Activated B cell treated with CpG ODN at 0.5 μM for 24 hours (primary cell): ENCODE measurements at places on chromosomes 4 and X. TPM values are rescaled to one million over a fixed set of nuclear protein-coding genes. Genes with fewer than 3 reads are reported as not detected.

Gene TMPRSS11B
- not detected in 2 replicates for total RNA-seq

Gene VSIG4
- not detected in 2 replicates for total RNA-seq

Gene CT47A1
- not detected in 2 replicates for total RNA-seq

Gene RHOXF1
- not detected in 2 replicates for total RNA-seq

Gene MFSD8
- total RNA-seq: 30.8 and 31.1 TPM in 2 replicates

Gene EVC
- 0.16 and 0.76 TPM in 2 replicates for total RNA-seq

Gene SHOX
- total RNA-seq: not detected in 2 replicates

Gene ZXDA
- 9.2 and 9.8 TPM in 2 replicates for total RNA-seq

Gene NUDT10
- total RNA-seq: 0.27 and 0.31 TPM in 2 replicates

Gene ARAP2
- total RNA-seq: 55.7 and 59.1 TPM in 2 replicates

Gene NOX1
- not detected in 2 replicates for total RNA-seq

Gene TSPAN7
- total RNA-seq: not detected in 2 replicates

Gene WAS
- total RNA-seq: 101 and 102 TPM in 2 replicates

DNA sequence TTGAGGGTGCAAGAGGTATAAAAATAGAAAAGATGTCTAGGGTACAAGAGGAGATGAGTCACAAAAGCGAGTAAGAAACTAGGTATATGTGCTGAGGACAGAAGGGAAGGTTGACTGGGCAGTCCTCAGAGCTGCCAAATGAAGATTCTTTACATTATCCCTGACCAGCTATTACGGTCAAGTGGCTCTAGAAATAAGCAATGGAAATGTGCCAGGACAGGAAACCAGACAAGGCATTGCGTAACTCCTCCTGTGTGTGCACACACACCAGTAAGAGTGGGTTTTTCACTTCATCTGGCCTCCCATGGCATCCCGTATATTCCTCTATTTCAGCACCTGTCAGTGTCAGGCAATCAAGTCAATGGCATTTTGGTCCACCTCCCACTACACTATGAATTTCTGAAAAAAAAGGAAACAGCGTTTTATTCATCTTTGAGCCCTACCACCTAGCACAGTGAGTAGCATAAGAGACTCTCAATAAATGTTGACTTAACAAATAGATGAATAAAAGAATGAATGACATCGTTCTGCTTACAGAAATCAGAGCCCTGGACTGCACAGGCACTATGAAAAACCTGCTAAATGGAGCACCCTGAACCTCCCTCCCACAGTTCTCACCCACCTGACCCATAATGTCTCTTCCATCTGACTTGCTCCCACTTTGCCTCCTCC is 62.6 kb upstream of the KLF3 start:
- no peak for DNase-seq

DNA sequence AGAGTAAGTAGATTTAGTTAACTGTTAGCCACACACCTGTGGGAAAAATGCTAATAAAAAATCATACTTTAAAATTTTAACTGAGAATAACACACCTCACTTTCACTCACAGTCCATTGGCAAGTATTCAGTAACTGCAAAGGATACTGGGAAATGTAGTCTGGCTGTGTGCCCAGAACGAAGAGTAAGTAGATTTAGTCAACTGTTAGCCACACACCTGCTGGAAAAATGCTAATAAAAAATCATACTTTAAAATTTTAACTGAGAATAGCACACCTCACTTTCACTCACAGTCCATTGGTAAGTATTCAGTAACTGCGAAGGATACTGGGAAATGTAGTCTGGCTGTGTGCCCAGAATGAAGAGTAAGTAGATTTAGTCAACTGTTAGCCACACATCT is 178.4 kb upstream of the NWD2 start:
- DNase-seq: no peak

- DNase-seq: no peak
Measured at GRCh38 chrX:102840871-102841705, 96.0 kb upstream of the RAB40AL start.

DNA sequence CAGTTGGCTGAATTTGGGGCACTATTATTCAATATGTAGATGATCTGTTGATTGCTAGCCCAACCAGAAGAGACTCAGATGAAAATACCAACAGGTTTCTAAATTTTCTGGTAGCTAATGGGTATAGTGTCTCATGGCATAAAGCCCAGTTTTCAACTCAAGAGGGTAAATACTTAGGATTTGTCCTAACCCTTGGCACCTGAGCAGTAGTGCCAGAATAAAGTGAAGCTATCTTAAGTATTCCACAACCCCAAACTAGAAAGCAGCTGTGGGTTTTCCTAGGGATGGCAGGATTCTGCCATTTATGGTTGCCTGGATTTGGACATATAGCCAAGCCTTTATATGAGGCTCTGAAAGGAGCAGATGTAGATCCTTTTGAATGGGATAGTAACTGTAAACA is 119.0 kb downstream of the AGTR2 start:
- DNase-seq: no peak

DNA sequence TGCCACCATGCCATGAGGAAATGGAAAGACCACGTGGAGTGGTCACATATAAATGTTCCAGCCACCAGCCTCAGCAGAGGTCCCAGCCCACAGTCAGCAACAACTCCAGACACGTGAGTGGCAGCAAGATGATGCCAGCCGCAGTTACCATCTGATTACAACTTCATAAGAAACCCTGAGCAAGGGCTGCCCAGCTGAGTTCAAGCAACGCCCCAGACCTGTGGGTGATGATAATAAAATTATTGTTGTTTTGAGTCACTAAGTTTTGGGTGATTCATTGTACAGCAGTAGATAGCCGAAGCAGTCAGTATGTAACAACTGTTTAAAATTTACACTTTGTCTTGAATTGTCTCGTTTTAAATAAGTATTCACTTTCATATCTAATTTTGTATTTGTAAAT is 5.8 kb upstream of the CCNG2 start:
- no peak for DNase-seq

DNA sequence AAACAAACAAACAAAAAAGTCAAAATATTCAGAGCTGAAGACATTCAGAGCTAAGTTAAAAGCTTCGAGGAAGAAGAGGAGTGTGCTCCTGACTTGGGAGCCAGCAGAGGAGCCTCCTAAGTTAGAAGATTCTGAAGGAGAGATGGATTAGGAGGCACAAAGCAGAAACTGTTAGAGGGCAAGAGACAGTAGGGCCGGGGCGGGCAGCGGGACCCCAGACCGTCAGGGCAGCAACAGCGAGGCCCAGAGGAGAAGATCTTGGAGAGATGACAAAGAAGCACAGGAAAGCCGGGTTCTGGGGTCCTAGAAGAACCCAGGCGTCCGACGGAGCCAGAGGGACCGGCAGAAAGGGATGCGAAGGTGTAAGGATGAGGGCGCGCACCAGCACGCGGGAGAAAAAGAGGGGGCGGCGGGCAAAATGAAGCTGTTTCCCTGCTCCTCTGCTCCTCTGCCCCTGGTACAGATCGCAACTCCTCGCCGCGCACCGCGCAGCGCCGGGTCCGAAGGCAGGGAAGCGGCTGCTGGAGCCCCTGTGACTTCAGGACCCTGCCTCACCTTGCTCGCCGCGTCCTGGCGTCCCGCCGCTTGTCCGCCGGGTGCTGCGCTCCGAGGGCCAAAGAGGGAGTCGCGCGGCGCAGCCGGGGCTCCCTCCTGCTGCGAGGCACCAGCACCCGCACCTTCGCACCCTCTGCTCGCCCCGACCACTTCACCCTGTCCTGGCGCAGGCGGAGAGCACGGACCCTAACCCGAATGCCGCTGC is 477 bp downstream of the KLHL13 start:
- no peak for DNase-seq

GRCh38 chrX:73481521-73481920 is 34.7 kb downstream of the CDX4 start:
- DNase-seq: no peak

- DNase-seq: no peak
Measured at GRCh38 chr4:140799686-140800225, 43.6 kb upstream of the TBC1D9 start.

GRCh38 chr4:100929135-100929534 is 411.3 kb upstream of the EMCN start:
- no peak for DNase-seq

DNA sequence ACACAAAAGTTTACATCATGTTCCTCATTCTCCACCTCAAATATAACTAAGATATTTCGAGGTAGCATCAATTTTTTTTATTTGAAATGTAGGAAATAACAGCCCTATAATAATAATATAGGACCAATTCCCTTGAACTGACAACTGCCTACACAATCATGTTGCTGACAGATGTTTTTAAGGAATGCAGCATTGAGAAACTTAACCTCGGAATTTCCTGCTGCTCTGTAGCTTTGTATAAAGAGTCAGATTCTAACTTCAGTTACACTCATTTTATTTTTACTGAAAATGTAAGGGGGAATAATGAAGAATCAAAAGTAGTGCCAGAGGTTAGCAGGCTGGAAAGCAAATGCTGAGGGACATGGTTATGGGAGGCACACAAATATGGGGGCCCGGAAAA is 235.8 kb downstream of the RBMX2 start:
- DNase-seq: no peak

DNA sequence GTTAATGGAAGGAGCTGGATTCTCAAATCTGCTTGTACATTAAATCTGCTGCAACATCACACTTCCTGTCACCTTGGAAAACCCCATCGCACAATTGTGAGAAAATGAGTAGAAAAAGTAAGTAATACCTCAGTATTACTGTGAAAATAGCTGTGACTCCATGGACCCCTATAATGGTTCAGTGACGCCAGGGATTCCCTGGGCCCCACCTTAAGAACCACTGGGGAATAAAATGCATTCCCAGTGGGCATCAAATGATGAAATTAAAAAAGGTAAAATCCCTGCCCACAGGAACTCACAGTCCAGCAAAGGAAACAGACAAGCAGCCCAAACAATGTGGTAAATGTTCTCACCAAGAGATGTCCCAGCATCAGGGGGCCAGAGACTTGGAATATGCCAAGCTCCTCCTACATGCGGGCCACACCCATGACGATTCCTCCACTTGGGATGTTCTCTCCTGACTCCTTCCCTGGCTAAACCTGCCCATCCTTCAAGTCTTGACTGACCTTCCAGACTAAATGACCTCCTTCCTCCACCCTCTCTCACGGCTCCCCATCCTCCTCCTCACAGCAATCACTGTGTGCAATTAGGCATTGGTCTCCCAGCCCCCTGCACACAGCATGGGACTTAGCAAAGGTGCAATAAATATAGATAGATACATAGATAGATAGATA is 2.6 kb downstream of the EVC2 start:
- no peak for DNase-seq

GRCh38 chrX:120575379-120576114 is 14.8 kb upstream of the CUL4B start:
- no peak for DNase-seq

DNA sequence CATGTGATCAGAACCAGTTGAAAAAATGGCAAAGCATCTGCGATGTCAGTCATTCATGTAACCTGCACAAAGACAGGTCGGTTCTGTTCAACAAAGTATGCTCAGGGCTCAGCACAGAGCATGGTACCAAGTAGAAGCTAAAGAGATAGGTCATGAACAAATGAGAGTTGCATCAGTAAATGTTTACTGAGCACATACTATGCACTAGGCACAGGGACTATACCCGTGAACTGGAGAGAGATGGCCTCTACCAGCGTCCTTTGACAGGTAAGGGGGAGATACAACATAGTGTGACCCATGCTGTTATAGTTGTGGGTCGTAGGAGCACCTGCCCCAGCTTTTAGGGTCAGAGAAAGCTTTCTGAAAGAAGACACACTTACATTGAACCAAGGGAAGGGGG is 46.7 kb downstream of the PHKA2 start:
- DNase-seq: no peak

DNA sequence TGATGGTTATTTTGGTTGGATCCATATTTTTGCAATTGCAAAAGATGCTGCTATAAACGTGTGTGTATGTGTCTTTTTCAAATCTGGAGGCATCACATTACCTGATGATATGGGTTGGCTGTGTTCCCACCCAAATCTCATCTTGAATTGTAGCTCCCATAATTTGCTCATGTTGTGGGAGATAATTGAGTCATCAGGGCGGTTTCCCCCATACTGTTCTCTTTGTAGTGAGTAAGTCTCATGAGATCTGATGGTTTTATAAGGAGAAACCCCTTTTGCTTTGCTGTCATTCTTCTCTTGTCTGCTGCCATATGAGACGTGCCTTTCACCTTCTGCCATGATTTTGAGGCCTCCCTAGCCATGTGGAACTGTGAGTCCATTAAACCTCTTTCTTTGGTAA is 33.4 kb downstream of the APOOL start:
- DNase-seq: no peak

GRCh38 chrX:153643431-153644351 is 3.3 kb upstream of the DUSP9 start:
- DNase-seq: no peak

GRCh38 chr4:106422766-106423165 is 54.2 kb upstream of the GIMD1 start:
- DNase-seq: no peak

DNA sequence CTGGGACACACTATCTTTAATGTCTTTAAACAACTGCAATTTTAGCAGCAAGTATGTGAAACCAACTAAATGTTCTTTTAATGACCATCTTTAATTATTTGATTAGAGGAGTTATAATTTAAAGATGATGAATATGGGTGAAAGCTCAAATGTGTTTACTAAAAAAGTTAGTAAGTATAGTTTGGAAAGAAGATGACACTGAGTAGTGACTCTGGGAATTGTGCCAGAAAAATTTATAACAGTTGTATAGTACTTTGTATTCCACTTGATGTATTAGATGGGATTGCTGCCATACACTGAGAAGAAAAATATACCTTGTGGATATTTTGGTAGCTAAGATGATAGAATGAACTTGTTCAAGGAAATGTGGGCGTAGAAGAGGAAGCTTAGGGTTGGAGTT is 19.5 kb upstream of the PACRGL start:
- DNase-seq: no peak

DNA sequence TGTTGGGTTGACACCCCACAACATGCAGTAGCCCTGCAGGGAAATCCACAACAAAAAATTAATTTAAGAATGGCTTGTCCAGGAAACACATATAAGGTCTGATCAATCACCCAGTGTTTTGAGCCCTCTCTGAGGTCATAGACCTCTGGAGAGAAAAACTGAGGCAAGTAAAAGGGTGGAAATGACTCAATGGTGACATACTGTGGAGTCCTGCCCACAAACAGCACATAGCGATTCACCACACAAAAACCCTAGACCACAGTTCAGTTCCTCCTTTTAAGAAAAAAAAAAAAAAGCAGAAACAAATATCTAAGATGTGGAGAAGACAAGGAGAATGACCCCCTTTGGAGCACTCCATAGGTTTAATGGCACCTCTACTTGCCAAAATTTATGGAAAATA is 2691.0 kb downstream of the PCDH7 start:
- no peak for DNase-seq

- DNase-seq: no peak
Measured at GRCh38 chrX:118730500-118731247, 3.3 kb downstream of the IL13RA1 start.

GRCh38 chr4:7763788-7764187 is 175.9 kb downstream of the AFAP1 start:
- DNase-seq: no peak

- no peak for DNase-seq
Measured at GRCh38 chrX:13899607-13900006, 82.7 kb upstream of the GPM6B start.

GRCh38 chrX:97619499-97619898 is 735.8 kb downstream of the RPA4 start:
- no peak for DNase-seq

DNA sequence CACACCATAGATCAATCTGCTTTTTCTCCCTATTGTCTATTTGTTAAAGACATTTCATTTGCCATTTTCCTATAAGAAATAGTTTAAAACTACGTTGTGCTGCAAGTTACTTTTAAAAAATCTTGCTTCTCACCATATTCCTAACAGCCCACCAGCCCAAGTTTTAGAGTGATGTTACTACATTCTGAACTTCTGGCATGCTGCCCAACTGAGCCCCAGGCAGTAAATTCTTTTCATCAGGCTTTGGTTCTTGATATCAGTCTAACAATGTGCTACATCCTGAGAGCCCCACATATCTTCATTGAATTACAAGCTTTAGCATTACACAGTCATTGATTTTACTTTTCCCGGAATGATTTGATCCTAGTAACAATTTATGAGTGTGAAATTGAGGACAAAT is 283.8 kb upstream of the IL1RAPL1 start:
- no peak for DNase-seq
